ENCODE measurements at places on chromosomes 16 and 17.

- no peak for DNase-seq
These were observed 553 bp upstream of the B9D1 start for GRCh38 chr17:19363114-19363438.

DNA sequence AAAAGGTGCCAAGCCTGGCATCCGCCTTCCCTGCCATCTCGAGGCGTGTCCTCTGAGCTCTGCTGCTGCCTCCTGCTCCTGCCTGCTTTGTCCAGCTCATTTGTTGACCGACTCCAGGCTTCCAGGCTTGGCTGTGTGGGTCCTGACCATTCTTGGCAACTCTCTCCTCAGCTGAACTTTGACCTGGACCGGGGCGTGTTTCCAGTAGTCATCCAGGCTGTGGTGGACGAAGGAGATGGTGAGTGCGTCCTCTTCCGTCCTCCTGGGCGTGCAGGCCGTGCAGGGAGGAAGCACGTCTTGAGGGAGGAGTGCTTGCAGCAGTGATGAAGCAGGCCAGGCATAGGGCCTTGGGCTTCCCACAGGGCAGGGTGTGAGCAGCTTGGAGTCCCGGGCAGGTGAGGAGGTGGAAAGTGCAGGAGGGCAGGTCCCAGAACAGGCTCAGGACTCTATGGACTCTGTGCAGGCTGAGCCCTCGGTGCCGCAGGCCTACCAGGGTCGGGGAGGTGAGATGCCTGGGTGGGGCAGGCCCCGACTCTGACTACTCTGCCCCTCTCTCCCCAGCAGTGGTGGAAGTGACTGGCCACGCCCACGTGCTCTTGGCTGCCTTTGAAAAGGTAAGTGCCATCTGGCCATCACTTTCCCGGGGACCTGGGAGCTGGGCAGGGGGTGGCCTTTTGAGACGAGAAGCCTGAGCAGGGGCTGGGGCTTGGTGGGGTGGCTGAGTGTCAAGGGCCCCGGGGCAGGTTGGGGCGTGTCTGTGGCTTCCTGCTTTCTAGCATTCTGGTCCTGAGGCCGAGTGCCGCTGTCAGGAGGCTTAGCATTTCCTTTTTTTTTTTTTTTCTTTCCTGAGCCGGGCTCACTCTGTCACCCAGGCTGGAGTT lies 28.6 kb upstream of the NUDT16L1 start:
- DNase-seq: peak; percentile 13

DNA sequence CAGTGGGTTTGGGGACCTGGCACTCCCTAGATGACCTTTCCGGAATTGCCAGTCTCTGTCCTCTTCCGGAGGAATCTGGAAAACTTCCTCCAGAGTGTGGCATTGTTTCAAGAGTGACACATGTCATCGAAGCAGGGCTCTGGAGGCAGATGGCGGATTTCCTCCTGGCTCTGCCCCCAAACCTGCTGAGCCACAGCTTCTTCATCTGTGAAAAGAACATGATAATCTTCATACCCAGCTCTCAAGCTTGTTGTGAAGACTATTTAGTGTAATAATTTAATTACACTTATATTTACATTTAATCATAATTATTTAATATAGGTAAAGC lies 19.7 kb upstream of the TEX2 start:
- DNase-seq: no peak

DNA sequence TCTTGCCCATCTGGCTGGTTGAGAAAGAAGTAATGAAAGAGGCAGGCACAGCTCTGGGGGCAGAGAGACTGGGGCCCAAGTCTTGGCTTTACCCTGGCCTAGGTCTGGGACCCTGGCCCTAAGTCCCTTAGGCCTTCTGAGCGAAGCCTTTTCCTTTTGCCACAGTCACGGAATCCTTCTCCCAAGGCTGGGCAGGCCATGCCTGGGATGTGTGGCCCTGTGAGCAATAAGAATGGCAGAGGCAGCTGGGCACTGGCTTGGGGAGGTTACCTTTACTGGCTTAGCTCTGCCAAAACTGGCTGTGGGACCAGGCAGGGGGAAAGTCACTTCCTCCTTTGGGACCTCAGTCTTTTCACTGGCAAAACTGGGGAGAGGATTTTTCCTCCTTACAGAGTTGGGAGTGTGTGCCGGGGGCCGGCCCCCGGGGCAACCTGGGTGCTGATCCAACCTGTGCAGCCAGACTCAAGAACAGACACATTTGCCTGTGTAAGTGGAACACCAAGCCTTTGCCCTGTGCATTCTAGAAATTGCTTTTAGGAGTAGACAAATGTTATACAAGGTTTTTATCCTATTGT lies 12.9 kb downstream of the FOXF1 start:
- no peak for DNase-seq

- no peak for DNase-seq
These were observed 69.1 kb upstream of the BRD7 start for GRCh38 chr16:50437769-50438437.

- DNase-seq: no peak
These were observed 15.1 kb upstream of the BAHCC1 start for GRCh38 chr17:81380131-81380530.

- DNase-seq: no peak
These were observed 201.1 kb upstream of the MAF start for GRCh38 chr16:79801646-79802045.

GRCh38 chr17:44901411-44901921 lies 2.2 kb upstream of the EFTUD2 start:
- no peak for DNase-seq

GRCh38 chr16:31364421-31364820 lies 9.4 kb downstream of the ITGAX start:
- no peak for DNase-seq

GRCh38 chr17:38709864-38710603 lies 5.0 kb downstream of the MLLT6 start:
- no peak for DNase-seq

- DNase-seq: no peak
These were observed 379.8 kb downstream of the UTP18 start for GRCh38 chr17:51640108-51640622.

DNA sequence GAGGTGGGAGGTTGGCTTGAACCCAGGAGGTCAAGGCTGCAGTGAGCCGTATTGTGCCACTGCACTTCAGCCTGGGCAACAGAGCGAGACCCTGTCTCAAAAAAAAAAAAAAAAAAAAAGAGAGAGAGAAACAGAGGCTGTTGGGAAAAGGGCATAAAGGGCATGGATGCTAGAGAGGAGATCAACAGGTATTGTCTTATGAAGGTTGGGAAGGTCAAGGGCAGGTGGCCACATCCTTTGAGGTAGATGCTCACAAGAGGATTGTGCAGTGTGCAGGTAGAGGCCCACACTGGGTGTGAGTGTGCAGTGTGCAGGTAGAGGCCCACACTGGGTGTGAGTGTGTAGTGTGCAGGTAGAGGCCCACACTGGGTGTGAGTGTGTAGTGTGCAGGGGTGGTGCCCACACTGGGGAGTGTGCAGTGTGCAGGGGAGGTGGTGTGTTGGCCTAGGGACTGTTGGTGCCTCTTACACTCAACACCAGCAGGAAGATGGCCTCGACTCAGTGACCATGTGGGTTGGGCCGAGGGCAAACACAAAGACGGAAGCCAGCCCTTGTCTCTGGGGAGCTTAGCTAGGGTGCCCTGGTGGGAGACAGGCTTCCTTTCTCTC lies 404.9 kb upstream of the TNRC6C start:
- DNase-seq: no peak

GRCh38 chr17:78883089-78883532 lies 19.9 kb downstream of the CEP295NL start:
- no peak for DNase-seq

GRCh38 chr17:41060052-41060604 lies at the start of gene KRTAP2-3:
TSS of gene KRTAP2-3 (minus strand) at chr17:41060114. CDS start at chr17:41060050, 64 bp downstream.
- no peak for DNase-seq

- no peak for DNase-seq
These were observed 19.3 kb downstream of the DCAKD start for GRCh38 chr17:45032174-45032541.

- no peak for DNase-seq
These were observed 17.6 kb downstream of the TRPV3 start for GRCh38 chr17:3539881-3540540.

DNA sequence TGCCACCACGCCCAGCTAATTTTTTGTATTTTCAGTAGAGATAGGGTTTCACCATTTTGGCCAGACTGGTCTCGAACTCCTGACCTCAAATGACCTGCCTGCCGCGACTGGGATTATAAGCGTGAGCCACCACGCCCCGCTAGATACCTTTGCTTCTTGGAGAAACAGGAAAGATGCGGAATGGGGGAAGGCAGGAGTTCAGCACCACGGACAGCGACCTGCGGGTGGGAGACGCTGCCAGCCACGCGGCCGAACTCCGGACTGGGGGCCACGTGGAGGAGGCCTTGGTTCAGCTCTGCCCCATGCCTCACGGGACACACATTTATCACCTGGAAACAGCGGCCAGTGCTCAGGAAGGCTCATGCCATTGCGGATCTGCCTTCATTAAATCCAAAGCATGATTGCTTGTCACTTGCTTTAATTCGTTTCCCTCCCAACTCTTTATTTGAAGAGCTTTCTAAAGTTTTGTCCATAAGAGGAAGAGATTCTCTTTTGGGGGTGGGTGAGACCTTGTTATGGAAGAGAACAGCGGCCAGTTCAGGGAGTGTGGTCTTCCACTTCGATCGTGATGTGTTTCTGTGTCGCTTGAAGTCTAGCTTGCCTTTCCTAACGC lies 219.9 kb downstream of the ENGASE start:
- no peak for DNase-seq

DNA sequence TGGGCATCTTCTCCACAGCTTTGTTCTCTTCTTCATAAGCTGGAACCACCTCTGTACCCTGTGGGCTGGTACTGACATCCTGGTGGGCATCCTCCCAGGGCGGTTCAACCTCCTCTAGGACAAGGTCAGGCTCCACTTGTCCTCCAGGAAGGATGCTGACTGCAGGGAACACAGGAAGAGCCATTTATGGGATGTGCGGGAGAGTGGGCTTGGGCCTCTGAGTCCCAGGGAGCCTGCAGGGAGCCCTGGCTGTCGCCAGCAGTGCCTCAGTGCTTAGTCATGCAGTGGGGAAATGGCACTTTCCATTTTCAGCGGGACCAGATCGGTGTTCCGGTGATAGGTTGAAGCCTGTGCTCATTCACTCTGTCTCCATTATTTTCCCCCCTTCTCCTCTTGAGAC lies 20.5 kb downstream of the CNGB1 start:
- no peak for DNase-seq

GRCh38 chr16:20001856-20002707 lies 71.6 kb downstream of the GPR139 start:
- no peak for DNase-seq

GRCh38 chr16:75118943-75119539 lies 2.5 kb upstream of the LDHD start:
- no peak for DNase-seq

- no peak for DNase-seq
These were observed 5.2 kb upstream of the FANCA start for GRCh38 chr16:89821438-89822187.

- DNase-seq: no peak
These were observed 11.0 kb downstream of the ADORA2B start for GRCh38 chr17:15955793-15956541.

DNA sequence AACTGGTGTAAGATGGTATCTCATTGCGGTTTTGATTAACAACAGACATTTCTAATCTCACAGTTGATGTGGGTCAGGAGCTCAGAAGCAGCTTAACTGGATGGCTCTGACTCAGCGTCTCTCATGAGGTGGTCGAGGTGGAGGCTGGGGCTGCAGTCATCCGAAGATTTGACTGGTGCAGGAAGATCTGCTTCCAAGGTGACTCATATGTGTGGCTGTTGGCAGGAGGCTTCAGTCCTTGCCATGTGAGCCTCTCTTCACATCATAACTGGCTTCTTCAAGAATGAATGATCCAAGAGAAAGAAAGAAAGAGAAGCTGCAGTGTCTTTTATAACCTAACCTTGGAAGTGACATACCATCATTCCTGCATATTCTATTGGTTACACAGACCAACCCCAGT lies 376.1 kb downstream of the SEC14L1 start:
- DNase-seq: no peak

DNA sequence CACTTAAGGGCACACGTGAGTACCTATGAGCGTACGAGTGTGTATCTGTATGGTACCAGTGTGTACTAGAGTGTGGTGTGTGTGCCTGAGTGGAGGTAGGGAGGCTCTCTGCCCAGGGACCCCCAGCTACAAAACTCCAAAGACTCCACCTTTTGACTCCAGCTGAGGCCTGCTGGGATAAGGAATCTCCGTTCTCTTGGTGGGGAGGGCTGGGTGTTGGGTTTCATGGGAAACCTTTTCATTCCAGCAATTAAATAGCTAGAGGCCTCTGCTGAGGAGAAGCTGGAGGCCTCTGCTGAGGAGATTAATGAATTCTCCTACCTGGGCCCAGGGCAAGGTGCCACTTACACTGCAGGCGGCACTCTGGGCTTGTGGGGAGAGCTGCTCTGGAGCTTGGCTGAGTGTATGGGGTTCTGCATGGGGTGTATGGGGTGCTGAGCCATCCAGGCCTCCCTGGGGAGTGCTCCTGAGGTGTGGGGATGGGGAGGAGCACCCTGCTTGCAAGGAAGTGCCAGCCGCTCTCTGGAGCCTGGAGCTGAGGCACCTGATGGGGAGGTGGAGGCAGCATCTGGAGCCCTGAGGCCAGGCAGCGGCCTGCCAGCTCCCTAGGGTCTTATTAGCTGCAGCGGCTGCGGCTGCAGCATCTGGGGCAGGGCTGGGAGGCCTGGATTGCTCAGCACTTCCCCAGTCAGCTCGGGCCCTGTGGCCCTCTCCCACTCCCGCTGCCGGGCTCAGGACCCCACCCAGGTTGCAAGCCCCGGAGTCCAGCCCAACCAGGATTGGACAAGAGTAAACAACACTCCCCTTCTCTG lies 4.6 kb downstream of the ANKRD13B start:
- DNase-seq: no peak

All from stimulated activated CD8-positive, alpha-beta memory T cell treated with anti-CD3 and anti-CD28 coated beads, Interleukin-15, amount 100 ng/mL, for 4 hours (primary cell).